ENCODE measurements at places on chromosomes 1 and 21. TPM values are rescaled to one million over a fixed set of nuclear protein-coding genes. Genes with fewer than 3 reads are reported as not detected.

The OR2AK2 gene
- total RNA-seq = not detected

- DNase-seq = no peak
Measured at GRCh38 chr1:54742282-54742681, 22.0 kb downstream of the PARS2 start.

DNA sequence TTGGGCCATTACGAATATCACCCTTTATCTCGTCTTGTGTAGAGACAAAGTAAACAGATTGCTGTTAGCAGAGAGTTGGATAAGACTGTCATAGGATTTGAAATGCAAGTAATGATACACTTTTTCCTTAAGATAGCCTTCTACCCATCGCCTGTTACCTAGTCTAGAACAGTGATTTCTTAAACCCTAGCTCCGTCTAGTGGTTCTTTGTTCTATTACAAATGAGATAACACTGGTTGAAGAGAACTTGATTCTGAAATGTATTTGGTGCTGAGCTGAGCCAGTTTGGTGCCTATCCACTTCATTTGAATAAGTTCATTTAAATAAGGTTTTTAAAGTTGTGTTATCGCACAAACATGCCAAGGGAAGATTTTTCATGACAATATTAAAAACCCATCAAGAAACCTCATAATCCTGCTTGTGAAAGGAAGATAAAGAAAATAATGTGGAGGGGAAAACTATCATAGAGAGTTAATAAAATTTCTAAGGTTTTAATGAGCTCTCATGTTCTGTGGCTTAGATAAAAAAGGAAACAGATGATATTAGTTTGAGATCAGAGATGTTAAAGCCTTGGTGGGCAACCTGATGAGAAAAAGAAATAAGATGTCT is 1.5 kb upstream of the KCNH1 start:
- no peak for DNase-seq

DNA sequence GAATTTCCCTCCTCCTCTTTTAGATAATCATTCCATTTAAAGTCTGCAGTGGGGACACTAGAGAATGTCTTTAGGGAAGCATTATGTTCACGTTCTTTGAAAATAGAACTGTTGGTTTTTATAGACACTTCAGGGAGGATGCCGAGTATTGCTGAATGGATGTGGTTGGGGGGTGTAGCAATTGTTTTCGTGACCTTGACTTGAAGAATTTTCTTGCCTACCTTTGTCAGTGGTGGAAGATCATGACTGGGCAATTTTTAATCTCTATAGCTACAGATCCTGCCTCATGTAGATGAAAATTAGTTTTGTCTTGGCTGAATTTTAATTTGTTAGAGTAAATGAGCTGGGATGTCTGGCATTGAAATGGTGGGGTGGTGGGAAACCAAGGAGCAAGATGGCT is 3.8 kb downstream of the SMG7 start:
- no peak for DNase-seq

- peak; percentile 56 for DNase-seq
Measured at GRCh38 chr1:155000726-155001424, 1.7 kb upstream of the ZBTB7B start.

DNA sequence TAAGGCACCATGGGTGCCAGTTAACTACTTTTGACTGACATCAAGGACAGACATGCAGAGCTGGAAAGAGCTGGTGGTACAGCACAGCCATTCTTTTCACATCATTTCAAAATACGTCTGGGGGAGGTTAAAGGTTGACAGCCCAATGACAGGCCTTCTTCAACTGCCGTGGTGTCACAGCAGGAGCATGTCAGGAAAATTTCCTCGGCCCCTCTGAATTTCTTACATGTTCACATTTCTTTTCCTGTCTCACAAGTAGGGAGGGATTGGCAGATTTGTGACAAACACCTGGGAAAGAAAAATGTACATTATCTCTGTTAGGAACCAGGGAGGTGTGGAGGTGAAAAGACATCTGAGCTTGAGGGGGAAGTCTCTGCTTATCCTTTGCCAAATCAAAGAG is 279.1 kb downstream of the SPATA17 start:
- DNase-seq = no peak

- DNase-seq = no peak
Measured at GRCh38 chr1:47725000-47725473, 272.1 kb downstream of the TRABD2B start.

DNA sequence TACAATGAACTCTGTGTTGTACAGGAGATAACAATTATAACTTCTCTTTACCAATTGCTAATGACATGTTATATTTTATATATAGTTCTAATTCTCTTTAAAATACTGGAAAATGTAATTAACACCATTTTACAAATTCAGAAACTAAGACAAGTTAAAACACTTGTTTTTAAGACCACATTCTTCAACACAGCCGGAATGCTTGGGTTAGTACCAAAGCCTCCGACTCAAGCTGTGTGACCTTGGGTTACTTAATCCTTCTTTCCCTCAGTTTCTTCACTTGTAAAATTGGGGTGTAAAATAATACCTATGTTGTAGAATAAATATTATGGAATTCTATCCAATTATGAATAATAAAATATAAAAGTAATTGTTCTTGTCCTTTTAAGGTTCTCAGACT is 378.7 kb downstream of the USH2A start:
- no peak for DNase-seq

The TAF12 gene
- total RNA-seq = 35.3 TPM

DNA sequence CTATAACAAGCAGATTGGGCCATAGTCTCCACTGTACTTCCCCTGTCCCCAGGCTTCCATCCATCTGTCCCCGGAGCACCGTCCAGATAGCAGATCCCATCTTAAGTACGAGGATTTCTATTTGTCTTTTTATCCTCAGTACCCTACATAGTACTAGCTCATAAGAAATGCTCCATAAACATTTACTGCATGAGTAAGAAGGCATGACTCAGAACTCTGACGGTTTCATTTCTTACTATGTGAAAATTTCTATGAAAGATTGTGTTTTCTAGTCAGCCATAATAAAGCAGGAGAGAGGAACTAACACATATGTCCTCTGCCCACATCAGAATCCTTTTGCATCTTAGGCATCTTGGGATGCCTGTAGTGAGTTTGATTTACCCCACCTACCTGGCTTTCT is 49.5 kb downstream of the CHD1L start:
- DNase-seq = no peak

The ZNF281 gene
- 23.3 TPM for total RNA-seq

GRCh38 chr1:80993154-80993980 is 807.4 kb upstream of the ADGRL2 start:
- DNase-seq = no peak

- DNase-seq = no peak
Measured at GRCh38 chr1:219051547-219051946, 122.1 kb upstream of the LYPLAL1 start.

DNA sequence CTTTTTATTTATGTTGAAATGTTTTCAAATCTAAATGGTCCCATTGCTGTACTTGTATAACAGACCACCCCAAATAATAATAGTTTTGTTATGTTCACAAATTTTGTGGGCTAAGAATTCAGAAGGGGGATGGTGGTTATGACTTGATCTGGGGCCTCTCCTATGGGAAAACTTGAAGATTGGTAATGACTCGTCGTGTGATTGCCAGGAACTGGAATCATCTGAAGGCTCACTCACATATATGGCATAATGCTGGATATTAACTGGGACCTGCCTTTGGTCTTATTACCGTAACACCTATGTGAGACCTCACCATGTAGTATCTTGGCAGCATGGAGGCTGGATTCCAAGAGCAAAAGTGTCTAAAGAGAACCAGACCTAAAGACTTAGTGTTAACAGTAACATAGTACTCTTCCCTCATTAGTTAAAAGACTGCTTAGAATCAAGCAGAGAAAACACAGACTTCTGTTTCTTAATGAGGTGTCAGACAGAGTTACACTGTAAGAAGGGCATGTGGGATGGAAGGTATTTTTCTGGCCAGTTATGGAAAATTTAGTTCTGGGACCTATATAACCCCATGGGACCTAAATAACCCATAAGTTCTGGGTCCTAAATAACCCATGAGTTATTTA is 11.9 kb downstream of the LYPLAL1 start:
- no peak for DNase-seq

- DNase-seq = no peak
Measured at GRCh38 chr1:156488566-156489165, 11.9 kb downstream of the MEF2D start.

DNA sequence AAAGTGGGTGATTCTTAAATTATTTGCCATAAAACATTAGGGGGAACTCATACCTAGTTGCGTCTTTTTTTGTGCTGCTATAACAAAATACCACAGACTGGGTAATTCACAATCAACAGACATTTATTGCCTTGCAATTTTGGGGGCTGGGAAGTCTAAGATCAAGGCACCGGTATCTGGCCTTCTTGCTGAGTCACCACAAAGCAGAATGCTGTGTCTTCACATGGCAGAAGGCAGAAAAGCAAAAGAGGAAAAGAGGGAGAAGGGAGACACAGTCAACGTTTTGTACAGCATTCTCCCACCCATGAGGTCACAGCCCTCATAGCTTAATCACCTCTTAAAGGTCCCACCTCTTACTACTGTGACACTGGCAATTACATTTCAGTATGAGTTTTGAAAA is 291.0 kb downstream of the CHRM3 start:
- no peak for DNase-seq

The CYP2J2 gene
- 0.42 TPM for total RNA-seq
